ENCODE measurements at places on chromosomes 4 and X.

DNA sequence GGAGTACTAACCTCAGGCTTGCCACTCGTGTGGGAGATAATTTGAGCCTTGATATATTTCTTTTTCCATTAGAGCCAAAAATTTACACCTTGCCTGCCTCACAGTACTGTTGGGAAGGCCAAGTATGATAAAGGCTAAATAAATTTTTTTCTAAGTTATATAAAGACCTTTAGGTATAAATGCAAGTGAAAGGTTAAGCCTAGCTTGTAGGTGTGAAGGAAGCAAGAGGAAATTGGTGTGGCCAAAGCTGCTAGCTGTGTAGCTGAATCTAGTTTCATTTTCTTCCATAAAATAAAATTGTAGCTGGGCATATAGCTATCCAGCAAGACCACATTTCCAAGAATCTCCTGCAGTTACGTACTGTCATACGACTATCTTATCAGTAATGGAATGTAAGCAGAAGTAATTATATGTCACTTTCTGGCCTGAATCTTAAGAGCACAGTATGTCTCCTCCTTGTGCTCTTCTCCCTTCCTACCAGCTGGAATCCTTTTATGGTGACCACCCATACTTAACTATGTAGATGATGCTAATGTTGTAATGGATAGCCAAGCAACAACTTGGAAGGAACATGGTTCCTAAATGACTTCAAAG is 14.3 kb upstream of the GABRE start:
- DNase-seq, result no peak

- DNase-seq, result no peak
Measured at GRCh38 chrX:151814767-151815166, 80.2 kb downstream of the CNGA2 start.

DNA sequence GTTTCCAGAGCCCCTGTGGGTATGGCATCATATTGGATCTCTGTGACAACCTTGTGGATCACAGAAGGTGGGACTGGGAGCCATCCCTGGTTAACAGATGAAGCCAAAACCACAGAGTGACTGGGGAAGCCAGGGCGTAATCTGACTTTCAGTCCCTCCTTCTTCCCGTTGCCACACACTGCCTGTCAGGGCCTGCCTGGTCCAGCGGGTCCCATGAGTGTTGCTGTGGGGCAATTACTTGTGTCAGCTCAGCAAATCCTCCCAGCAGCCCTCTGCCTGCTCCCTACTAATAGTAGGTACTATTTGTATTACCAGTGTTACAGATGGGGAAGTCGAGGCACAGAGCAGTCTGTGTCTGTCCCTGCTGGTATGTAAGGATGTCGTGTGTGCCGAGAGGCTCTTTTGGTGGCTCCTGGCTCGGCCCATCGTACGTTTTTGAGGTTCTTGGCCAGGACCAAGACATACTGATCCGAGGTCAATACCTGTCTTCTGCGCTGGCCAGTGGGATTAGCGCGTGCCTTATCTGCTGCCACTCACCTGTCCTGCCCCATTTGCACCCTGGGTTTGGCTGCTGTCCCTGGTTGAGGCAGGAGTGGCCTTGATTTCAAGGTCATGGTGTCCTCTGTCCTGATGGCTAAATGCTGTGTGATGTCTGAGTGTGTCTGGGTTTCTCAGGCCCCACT is 5.7 kb downstream of the NSG1 start:
- DNase-seq, result no peak

- no peak for DNase-seq
Measured at GRCh38 chr4:84235126-84235944, 263.8 kb downstream of the NKX6-1 start.

- no peak for DNase-seq
Measured at GRCh38 chrX:115525486-115525885, 35.5 kb upstream of the PLS3 start.

GRCh38 chrX:30521440-30522182 is 56.0 kb downstream of the TASL start:
- DNase-seq, result no peak

DNA sequence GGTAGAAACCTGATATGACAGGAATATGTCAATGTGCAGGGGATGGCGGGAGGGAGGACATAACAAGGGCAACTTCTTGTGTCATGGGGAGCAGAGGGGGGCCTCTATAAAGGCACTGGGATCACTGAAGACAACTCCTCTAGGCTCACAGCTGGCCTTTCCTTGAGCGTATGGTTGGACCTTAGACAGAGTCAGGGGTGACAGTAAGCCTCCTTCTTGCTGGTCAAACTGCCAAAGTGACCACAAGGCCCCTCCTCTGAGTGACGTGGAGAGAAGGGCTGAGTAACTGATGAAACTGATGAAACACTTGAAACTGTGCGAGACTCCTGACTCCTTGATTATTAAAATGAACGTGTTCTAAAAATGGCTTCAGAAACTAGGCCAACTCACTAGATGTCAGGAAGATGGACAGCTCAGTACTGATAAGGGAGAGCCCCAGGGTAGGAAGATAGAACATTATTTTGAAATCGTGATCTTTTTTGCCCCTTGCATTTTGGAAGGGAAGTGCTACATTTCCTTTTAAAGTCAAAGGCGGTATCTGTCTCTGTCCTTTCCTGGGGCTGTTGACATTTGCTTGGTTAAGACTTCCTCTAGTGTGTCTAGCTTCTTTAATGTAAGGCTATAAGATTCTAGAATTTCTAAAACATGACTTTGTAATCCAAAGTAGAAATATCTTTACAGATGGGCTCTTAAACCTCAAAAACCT is 1.6 kb downstream of the RAB33A start:
- peak; percentile 26 for DNase-seq
